ENCODE measurements at places on chromosomes 13 and 19.

GRCh38 chr19:1244693-1245451, 3.3 kb downstream of the ATP5F1D start:
- DNase-seq, result no peak

DNA sequence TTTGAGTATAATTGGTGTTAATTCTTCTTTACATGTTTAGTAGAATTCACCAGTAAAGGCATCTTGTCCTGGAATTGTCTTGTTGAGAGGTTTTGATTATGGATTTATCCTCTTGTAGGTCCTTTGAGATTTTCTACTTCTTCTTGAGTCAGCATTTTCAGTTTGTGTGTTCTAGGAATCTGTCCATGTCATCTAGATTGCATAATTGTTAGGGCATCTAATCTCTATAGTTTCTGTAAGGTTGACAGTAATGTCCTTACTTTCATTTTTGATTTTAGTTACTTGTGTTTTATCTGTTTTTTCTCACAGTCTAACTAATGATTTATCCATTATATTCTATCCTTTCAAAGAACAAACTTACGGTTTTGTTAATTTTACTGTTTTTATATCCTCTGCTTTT, 492.0 kb downstream of the FGF9 start:
- no peak for DNase-seq

GRCh38 chr13:48456546-48456945, 43.6 kb upstream of the LPAR6 start:
- no peak for DNase-seq

DNA sequence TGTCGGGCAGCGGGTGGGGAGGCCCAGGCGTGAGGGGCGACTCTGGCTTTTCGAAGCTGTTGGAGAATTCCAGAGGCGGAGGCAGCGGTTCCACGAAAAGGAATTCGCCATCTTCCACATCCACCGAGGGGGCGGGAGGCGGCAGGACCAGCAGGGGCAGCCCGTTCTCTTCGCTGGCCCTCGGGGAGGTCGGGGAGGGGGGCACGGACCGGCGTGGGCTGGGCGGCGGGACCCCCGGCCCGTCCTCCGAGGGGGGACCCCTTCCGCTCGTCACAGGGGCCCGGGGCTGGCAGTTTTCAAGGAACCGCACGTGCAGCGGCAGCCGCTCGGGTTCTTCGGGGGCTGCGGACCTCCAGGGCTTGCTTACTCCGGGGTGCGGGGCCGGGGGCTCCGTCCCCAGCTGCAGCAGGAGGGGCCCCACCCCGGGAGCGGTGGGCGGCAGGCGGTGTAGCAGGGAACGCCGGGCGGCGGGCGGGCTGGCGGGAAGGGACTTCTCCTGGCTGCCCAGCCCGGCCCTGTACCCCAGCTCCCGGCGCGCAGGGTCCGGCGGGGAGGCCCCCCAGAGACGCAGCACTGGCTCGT, 18.0 kb downstream of the C19orf81 start:
- DNase-seq, result no peak

DNA sequence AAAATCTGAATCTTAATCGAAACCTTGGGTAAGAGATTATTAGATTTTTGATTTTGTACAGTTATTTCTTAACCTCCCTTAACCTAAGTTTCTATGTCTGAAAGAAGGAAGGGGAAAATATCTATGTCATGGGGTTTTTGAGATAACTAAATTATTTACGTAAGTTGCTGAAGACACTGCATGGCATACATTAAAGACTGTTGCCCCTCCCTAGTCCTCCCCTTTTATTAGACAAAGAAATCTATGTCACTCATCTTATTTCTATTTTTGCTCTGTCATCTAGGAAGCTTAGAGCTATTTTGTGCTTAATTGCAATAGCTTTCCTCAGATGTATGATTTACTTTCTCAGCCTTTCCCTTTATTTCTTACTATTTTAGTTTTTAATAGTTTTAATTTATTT, 15.0 kb downstream of the COG6 start:
- DNase-seq, result no peak

GRCh38 chr13:33494596-33495204, 209.1 kb upstream of the STARD13 start:
- DNase-seq, result peak; percentile 91

GRCh38 chr13:39296193-39296592, 257.9 kb downstream of the NHLRC3 start:
- no peak for DNase-seq

GRCh38 chr19:53864308-53864836, 3.3 kb upstream of the MYADM start:
- no peak for DNase-seq

- no peak for DNase-seq
Observed at GRCh38 chr13:47835470-47836228, 165.4 kb downstream of the SUCLA2 start.

- DNase-seq, result no peak
Observed at GRCh38 chr13:73656863-73657262, 477.3 kb downstream of the KLF12 start.

DNA sequence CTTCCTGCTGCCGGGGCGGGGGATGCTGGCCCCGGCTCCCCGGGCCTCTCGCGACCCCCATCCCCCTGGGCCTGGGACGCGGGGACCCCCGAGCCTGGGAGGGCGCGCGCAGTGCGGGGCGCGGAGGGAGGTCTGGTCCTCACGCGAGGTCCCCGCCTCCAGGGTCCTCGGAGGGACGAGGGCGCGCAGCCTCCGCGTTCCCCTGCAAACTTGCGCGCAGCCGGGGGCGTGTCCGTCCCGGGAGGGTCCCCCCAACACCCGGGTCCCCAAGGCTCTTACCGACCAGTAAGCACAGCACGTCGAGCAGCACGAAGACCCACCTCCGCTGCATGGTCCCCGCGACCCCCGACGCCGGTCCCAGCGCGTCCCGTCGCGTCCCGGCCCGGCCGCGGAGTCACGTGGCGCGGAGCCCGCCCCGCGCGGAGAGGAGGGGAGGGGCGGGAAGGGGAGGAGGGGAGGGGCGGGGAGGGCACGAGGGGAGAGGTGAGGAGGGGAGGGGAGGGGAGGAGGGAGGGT, at the start of gene PLPP2:
Gene PLPP2, minus strand, starts transcription at position 398 of the 516 bp plus-strand sequence. Its CDS starts 67 bp downstream, at position 331.
- DNase-seq, result no peak

DNA sequence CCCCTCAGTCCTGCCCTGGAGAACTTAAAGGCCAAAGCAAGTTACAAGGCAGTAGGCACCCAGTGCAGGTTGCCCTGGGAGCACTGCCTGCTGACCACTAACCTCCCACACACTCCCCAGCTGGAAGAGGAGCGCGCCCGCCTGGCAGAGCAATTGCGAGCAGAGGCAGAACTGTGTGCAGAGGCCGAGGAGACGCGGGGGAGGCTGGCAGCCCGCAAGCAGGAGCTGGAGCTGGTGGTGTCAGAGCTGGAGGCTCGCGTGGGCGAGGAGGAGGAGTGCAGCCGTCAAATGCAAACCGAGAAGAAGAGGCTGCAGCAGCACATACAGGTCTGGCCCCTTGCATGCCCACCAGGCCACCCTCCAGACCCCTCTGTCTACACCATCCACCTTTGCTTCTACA, 61.1 kb downstream of the KCNC3 start:
- DNase-seq, result no peak

- no peak for DNase-seq
Observed at GRCh38 chr13:109226631-109227030, 559.8 kb downstream of the IRS2 start.

- DNase-seq, result no peak
Observed at GRCh38 chr19:47111682-47112165, 1.9 kb downstream of the ZC3H4 start.

- DNase-seq, result no peak
Observed at GRCh38 chr19:7706188-7706954, 4.4 kb upstream of the FCER2 start.

All from fibroblast of skin of scalp (primary cell).